ENCODE measurements at places on chromosomes 16 and 17. TPM values are rescaled to one million over a fixed set of nuclear protein-coding genes. Genes with fewer than 3 reads are reported as not detected.

RCVRN gene
- under 0.01 TPM for total RNA-seq

MEIOB gene
- total RNA-seq: 0.15 TPM

OR1A1 gene
- total RNA-seq: not detected

MMP2 gene
- total RNA-seq: 2,660 TPM

CES5A gene
- total RNA-seq: not detected

TRAF4 gene
- 14.3 TPM for total RNA-seq

XYLT1 gene
- total RNA-seq: 23.1 TPM

SAP30BP gene
- 69.4 TPM for total RNA-seq

GRB2 gene
- 86.8 TPM for total RNA-seq

CLDN7 gene
- total RNA-seq: 6.5 TPM

KRT32 gene
- total RNA-seq: not detected

SOX15 gene
- total RNA-seq: 0.73 TPM

GAS2L2 gene
- not detected for total RNA-seq

WNK4 gene
- total RNA-seq: 0.33 TPM

PLLP gene
- not detected for total RNA-seq

All from smooth muscle cell of trachea (primary cell).